ENCODE measurements at places on chromosomes 2 and 18.

DNA sequence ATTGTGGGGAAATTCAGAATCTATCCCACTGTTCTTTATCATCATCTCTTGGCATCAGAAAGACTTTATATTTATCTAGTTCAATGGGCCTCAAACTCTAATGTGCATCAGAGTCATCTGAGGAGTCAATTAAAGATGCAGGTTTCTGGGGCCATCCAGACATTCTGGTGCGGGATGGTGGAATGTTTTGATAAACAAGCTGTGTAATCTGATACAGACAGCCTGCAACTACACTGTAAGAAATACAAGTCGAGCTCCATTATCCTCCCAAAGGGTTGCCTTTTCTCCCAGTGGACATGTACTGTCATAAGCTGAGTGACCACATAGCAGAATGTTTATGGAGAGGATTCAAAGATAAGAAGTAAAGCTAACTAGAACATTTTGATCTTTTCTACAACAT is 515.3 kb upstream of the DCC start:
- DNase-seq = no peak

GRCh38 chr2:27118525-27119329 is at the start of gene CGREF1:
Gene CGREF1, minus strand, starts transcription at chr2:27119128. Its CDS starts 14,762 bp downstream, at chr2:27104366.
- DNase-seq = no peak

- no peak for DNase-seq
Measured at GRCh38 chr2:148039783-148040182, 18.9 kb downstream of the MBD5 start.

GRCh38 chr2:113842919-113843736 is 46.8 kb upstream of the ACTR3 start:
- no peak for DNase-seq

DNA sequence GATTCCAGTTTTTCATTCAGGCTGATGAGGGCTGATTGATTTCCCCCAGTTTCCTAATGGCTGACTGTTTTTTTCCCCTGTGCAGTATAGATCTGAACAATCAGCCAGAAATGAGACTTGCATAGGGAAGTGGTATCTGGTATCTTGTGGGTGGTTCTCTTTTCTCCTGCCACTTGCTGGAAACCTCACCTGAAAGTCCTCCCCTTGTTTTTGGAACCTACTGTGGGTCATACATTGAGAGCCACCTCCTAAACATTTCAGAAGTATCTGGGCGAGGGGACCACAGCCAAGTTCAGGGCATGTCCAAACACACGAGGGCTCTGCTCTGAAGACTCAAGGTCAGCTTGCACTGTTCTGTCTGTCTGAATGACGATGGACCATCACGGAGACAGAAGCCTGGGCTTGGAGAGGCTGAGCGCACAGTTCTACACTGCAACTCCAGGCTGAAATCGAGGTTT is 19.3 kb downstream of the ALPK2 start:
- DNase-seq = peak; percentile 30

DNA sequence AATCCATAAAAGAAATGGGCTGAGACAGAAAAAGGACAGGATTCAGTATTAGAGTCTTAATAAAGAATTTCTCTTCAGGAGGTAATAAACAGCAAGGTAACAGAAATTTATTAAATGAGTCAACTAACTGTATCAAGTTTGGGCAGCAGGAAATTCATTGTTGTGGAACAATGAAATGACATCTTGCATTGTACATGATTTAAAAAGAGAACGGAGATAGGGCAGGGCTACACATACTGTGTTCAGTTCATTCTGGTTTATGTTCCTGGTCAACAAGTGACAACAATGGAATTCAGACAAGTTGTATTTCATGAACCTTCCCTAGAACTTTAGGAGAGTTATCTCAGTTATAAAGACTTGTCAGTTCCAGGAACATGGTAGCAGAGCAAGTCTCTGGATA is 961.3 kb downstream of the SOCS6 start:
- no peak for DNase-seq

DNA sequence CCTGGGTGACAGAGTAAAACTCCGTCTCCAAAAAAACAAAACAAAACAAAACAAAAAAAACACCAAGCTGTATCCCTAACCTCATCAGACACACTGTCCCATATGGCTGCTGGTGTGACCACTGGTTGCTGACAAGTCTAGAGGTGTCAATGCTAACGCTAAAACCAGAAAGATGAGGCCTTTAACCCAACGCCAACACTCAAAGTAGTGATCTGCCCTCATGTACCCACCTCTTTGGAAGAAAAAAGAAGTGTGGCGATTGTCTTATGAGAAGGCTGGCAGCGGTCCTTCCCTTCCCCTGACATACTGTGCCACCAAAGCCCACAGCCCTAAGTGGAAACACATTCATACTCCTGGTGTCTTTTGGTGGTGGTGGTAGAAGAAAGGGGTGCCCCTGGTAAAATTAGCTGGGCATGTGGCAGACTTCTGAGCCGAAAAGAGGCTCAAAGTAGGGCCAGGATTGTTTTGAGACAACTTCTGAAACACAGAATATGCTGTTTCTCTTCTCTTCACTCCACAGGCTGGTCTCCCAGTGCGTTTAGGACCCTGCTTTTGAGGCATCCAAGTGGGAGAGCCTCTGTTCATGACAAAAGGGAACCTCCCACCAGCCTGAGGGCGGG is 9.8 kb downstream of the SERTAD2 start:
- no peak for DNase-seq

- no peak for DNase-seq
Measured at GRCh38 chr2:168666339-168666738, 136.1 kb upstream of the NOSTRIN start.

DNA sequence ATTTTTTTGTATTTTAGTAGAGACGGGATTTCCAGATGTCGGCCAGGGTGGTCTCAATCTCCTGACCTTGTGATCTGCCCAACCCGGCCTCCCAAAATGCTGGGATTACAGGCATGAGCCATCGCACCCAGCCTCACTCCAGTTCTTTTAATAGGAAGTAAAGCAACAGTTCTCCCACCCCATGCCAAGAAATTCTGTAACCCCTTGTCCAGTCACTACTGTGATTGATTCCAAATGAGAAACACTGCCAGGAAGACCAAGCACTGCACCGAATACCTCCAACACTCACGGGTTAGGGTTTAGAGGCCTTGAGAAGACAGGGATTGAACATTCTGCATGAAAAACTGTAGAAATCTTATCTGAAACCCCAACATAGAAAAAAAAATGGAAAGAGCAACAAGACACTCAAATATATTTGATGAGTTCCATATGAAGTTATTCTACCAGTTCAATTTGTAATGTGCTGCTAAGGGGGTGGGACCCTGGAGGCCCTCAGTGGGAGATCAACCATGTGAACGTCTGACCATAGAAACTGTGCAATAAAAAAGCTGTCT is 48.2 kb upstream of the BIN1 start:
- no peak for DNase-seq

- DNase-seq = no peak
Measured at GRCh38 chr2:135775420-135775819, 33.8 kb downstream of the UBXN4 start.

DNA sequence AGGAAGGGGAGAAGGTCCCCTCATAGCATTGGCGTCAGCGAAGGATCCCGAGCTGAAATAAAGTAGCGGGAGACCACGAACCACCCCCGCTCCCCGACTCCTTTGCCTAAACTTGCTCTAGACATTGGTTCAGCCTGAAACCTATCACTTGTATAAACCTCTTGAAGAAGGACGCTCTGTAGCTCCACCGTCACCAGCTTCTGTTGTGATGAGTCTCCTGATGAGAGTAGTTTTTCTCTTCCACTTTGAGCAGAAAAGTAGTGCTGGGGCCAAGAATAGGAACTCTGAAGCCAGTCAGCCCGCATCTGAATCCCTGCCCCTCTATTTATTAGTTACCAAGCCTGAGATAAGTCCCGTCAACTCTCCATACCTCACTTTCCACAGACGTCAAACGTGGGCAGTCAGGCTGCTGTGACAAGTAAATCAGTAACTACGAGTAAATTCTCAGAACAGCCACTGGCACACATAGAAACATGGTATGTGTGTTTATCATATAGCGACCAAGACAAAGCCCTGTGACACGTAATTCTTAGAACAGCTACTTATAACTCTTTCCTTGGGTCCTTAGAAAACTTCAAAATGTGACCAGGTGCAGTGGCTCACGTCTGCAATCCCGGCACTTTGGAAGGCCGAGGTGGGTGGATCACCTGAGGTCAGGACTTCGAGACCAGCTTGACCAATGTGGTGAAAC is 61.7 kb downstream of the CD226 start:
- peak; percentile 37 for DNase-seq

- DNase-seq = no peak
Measured at GRCh38 chr2:64601785-64602391, 51.8 kb downstream of the SERTAD2 start.

GRCh38 chr18:71808616-71809015 is 735.5 kb downstream of the CBLN2 start:
- DNase-seq = no peak

DNA sequence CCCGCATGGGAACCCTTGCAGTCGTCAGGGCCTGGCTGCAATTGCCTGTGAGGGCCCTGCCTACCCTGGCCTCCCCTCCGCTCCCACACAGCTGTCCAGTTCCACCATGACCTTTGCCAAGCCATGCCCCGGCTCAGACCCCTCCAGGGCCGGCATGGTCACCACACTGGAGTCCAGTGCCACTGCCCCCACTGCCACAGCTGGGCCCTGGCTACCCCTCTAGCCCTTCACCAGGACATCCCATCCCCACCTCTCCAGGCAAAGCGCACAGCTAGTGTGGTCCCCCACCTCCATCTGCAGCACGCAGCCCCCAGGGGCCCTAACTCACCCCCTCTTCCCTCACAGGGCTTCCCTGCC is 70.3 kb upstream of the SMAD7 start:
- no peak for DNase-seq

- DNase-seq = no peak
Measured at GRCh38 chr2:18647731-18648130, 58.4 kb upstream of the NT5C1B start.

GRCh38 chr2:17780546-17780945 is 26.6 kb downstream of the GEN1 start:
- DNase-seq = no peak

DNA sequence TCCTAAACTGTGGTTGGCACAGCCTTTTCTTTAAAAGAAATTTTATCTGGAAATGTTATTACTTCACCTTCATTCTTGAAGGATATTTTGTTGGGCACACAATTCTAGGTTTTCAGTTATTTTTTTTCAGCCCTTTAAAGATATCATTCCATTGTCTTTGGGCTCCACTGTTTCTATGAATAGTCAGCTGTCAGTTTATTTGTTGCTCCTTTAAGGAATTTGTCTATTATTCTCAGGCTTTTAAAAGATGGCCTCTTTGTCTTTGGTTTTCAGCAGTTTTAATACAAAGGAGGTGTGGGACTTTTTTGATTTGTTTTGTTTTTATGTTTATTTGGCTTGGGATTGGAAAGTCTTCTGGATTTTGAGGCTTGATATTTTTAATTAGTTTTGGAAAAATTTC is 61.8 kb downstream of the VAPA start:
- no peak for DNase-seq

GRCh38 chr2:219446101-219446504 is 11.5 kb downstream of the SPEG start:
- no peak for DNase-seq

DNA sequence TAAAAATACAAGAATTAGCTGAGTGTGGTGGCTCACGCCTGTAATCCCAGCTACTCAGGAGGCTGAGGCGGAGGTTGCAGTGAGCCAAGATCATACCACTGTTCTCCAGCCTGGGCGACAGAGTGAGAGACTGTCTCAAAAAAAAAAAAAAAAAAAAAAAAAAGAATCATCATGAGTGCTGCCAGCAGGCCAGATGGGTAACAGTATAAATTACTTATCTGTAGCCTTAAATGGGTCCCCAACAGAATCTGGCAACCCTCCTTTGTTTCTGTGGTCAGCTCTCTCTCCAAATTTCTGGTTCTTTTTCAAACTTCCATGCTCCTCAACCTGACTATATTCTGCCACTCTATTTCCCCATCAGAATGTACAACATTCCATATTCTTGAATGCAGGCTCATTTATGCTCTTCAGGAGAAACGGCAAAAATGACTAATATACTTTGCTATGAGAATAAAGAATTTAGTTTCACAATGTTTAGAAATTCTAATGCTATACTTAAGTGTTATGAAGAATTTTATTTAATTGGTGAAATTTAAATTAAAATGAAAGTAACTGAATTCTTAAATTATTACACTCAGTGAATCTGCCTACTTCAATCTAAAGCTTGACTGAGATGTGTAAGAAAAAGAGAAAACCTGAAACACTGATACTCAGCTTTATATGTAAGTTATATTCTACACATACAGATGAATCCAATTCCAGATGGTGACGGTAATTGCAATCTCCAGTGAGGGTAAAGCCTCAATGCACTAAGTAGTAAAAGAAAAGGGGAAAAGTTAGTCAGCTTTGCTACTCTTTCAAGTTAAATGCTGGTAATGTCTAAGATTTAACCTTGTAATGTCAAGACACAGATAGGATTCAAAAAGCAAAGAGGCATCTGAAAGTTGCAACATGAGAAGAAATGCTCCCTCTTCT is 24.8 kb downstream of the LPIN2 start:
- no peak for DNase-seq

DNA sequence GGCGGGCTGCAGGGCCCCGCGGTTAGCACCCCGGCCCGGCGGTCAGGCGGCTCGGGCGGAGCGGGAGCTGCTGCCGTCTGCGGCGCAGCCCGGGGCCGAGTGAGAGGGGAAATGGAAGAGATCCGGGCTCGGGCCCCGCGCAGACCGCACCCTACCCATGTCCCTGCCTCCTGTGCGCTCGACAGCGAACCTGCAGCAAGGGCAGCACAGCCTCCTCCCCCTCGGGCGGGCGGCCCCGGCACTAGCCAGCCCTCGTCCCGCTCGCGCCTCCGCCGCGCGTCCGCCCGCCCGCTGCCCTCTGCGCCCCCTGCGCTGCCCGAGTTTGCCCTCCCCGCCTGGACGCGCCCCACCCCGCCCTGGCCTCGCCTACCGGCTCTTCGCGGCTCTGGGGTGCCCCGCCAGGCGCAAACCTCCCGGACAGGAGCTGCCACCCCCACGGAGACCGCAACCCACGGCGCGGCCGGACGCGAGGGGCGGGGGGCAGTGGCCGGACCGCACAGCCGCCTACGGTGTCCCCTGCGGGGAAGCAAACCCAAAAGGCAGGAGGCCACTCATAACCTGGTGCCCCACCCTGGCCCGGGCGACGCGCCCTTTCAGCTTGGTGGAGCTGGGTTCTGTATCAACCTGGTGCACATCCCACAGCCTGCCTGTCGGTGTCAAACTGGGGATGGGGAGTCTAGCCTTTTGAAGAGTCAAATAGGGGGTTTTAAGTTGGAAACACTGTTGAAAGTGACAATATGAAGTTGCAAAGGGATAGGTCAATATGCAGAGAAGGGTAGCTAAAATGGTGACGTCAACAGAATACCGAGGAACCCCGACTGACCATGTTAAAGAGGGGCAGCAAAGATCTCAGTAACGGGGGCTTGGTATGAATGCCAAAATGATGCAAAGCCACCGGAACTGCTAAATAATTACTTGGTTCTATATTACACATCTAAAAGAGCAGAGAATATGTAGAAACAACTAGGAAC is at the start of gene IHH:
Gene IHH (minus strand): TSS at position 101 of the 971 bp plus-strand sequence. CDS start 454 bp downstream, outside the sequence.
- no peak for DNase-seq
